Effector memory CD4-positive, alpha-beta T cell (primary cell): ENCODE measurements at places on chromosomes 7 and 10.

- H3K4me1 ChIP-seq = no peaks in the 10 kb centered on the region
- no peak overlapping the region for H3K27ac ChIP-seq
- H3K36me3 ChIP-seq = no peaks in the 10 kb centered on the region
- H3K27me3 ChIP-seq = no peaks in the 10 kb centered on the region
- DNase-seq = no peak
- no peak overlapping the region for H3K4me3 ChIP-seq
These were observed 75.9 kb upstream of the HGF start for GRCh38 chr7:81845744-81846241.

GRCh38 chr10:113882240-113882639 is 27.8 kb downstream of the NHLRC2 start:
- peaks cover 5% of the 10 kb centered on the region for H3K36me3 ChIP-seq
- H3K4me3 ChIP-seq = no peak overlapping the region
- DNase-seq = no peak

DNA sequence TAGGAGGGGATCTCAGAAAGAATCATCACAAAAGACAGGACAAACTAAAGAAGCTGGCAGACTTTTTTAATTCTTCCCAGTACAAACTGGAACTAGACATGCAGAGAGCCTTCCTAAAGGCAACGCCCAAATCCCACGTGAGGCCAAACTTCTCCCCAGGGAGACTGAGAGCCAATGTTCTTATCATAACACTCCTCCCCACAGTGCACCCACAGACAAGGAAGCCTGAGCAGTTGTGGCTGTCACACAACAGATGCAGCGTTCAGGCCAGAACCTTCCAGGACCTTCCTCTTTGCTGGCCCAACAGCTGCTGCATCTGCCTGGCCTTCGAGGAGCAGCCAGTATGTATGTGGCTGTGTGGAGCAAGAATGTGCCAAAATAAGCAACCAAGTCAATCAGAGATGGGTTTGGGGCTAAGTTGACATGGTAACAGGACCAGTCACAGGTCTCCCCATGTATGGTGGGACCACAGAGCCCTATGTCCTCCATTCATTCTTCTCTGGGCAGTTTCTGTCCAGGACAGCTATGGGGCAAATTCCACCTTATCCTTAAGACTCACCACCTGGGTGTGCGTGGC is 34.9 kb downstream of the SRPK2 start:
- DNase-seq = no peak
- H3K27ac ChIP-seq = peak overlapping the region; percentile 8
- no peaks in the 10 kb centered on the region for H3K27me3 ChIP-seq
- no peak overlapping the region for H3K4me3 ChIP-seq
- peaks cover 49% of the 10 kb centered on the region for H3K4me1 ChIP-seq

DNA sequence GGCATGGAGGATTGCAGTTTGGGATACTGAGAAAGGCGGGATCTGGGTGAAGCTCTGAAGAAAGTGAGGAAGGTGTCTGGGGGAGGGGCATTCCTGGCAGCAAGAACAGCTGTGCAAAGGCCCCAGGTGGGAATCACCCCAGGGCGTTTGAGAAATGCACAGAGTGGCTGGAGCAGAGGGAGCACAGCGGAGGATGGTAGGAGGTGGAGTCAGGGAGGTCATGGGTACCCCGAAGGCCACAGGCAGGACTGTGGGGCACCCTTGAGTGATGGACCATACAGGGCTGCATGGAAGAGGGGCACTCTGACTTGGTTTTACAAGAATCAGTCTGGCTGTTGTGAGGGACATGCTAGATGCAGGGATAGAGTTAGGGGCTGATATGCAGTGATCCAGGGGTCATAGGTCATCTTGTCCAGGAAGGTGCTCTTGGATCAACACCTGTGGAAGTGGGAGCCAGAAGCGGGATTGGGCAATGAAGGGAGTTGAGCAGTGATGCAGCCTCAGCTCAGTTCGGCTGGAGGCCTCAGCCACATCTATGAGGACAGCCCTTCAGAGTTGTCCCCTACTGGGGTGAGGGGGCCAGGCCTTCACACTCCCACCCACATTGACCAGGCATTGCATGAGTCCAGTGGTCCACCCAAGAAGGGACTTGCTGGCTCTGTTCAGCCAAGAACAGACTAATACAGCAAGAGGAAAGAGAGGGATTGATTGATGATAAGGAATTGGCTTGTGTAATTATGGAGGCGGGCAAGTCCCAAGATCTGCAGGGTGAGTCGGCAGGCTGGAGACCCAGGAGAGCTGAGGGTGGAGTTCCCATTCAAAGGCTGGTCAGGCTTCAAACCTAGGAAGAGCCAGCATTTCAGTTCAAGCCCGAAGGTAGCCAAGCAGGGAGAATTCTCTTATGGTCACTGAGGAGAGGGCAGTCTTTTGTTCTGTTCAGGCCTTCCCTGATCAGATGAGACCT is 48.7 kb downstream of the TSPAN15 start:
- H3K27ac ChIP-seq = no peak overlapping the region
- H3K4me3 ChIP-seq = no peak overlapping the region
- no peak for DNase-seq
- H3K27me3 ChIP-seq = no peaks in the 10 kb centered on the region
- H3K4me1 ChIP-seq = peaks cover 9% of the 10 kb centered on the region
- no peaks in the 10 kb centered on the region for H3K36me3 ChIP-seq

DNA sequence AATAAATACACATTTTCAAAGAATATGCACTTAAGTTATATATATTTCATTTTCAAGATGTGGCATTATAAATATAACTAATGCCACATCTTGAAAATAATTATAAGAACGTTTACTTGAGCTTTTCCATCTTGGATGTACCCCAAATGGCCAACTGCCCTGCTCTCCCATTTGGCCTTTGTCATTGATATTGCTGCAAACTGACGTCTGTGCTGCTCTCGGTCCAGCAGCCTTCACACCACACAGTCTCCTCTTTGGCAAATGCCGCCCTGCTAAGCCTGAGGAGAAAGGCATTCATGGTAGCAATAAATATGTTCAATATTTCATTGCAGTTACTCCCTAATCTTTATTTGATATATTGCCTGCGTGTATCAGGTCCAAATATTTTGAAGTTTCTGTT is 384.6 kb upstream of the ADARB2 start:
- no peaks in the 10 kb centered on the region for H3K36me3 ChIP-seq
- no peaks in the 10 kb centered on the region for H3K4me1 ChIP-seq
- H3K4me3 ChIP-seq = no peak overlapping the region
- no peak for DNase-seq
- H3K27ac ChIP-seq = no peak overlapping the region
